HFFc6 (cell line): ENCODE measurements at places on chromosomes 3 and 15. TPM values are rescaled to one million over a fixed set of nuclear protein-coding genes. Genes with fewer than 3 reads are reported as not detected.

The SMCO1 gene
- total RNA-seq = not detected in 3 replicates

The WNT7A gene
- total RNA-seq = not detected in 3 replicates

The PFKFB4 gene
- 8.7 to 10.9 TPM (median 9.6 TPM) in 3 replicates for total RNA-seq

The INSYN1 gene
- 0.31 and 1.6 TPM in 2 replicates for total RNA-seq

The OCA2 gene
- total RNA-seq = not detected in 3 replicates

The ROPN1 gene
- not detected in 3 replicates for total RNA-seq

The GOLGA8T gene
- not detected in 3 replicates for total RNA-seq

The PLCD1 gene
- total RNA-seq = 11.0 to 18.3 TPM (median 11.1 TPM) in 3 replicates

The SSUH2 gene
- 0.20 to 0.33 TPM (median 0.31 TPM) in 3 replicates for total RNA-seq

The SH3BP5 gene
- 11.5 to 13.3 TPM (median 13.1 TPM) in 3 replicates for total RNA-seq

The AMOTL2 gene
- total RNA-seq = 236 to 287 TPM (median 285 TPM) in 3 replicates

The CAMK2N2 gene
- 3.1 to 6.2 TPM (median 4.9 TPM) in 3 replicates for total RNA-seq

The IL17RD gene
- total RNA-seq = 0.13 TPM in 1 of 2 replicates, not detected in the other

The SLC9C1 gene
- not detected in 2 replicates for total RNA-seq

The COL8A1 gene
- 31.8 to 89.7 TPM (median 58.1 TPM) in 3 replicates for total RNA-seq
